ENCODE measurements at places on chromosomes 7 and 10.

- DNase-seq = peak; percentile 82
Measured at GRCh38 chr7:42351316-42351935, 114.4 kb upstream of the GLI3 start.

- DNase-seq = no peak
Measured at GRCh38 chr10:48194830-48195229, 79.7 kb downstream of the FRMPD2 start.

DNA sequence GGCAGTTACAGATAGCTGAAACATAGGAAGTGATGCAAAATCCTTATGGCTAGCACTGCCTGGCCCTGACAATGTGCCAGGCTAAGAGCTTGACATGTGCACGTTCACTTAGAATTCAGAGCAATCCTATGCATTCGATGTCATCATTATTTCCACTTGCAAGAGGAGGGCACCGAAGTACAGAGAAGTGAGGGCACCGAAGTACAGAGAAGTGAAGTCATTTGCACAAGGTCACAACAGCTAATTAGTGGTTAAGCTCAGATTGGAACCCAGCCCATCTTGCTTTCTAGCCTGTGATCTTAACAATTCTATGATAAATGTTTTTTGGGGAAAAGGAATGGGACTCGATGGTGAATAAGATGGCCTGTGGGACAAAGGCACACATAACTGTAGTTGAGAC, 73.4 kb downstream of the ARHGAP22 start:
- DNase-seq = no peak

- DNase-seq = no peak
Measured at GRCh38 chr10:104037261-104037951, 48.3 kb downstream of the COL17A1 start.

DNA sequence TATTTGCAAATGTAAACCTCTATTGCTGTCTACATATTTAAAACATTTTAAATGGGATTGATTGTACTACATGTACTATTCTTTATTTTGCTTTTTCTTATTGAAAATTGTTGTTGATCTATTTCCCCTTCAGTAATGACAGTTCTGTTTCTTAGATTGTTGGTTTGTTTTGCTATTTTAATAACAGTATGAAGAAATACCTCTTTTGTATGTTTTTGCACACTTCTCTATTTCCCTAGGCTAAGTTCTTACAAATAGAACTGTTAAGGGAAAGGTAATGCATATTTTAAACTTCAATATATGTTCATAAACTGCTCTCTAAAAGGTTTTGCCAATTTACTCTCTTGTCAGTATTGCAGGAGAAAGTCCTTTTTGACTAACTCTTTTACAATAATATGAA, 195.0 kb upstream of the PRPS1L1 start:
- DNase-seq = no peak

All from skin of body (tissue), 3 donors.